ENCODE measurements at places on chromosomes 1 and 21.

- DNase-seq, result no peak
Observed at GRCh38 chr1:206502812-206503211, 4.5 kb upstream of the RASSF5 start.

GRCh38 chr1:160070243-160071163 lies 543 bp upstream of the KCNJ10 start:
- DNase-seq, result peak; percentile 85

DNA sequence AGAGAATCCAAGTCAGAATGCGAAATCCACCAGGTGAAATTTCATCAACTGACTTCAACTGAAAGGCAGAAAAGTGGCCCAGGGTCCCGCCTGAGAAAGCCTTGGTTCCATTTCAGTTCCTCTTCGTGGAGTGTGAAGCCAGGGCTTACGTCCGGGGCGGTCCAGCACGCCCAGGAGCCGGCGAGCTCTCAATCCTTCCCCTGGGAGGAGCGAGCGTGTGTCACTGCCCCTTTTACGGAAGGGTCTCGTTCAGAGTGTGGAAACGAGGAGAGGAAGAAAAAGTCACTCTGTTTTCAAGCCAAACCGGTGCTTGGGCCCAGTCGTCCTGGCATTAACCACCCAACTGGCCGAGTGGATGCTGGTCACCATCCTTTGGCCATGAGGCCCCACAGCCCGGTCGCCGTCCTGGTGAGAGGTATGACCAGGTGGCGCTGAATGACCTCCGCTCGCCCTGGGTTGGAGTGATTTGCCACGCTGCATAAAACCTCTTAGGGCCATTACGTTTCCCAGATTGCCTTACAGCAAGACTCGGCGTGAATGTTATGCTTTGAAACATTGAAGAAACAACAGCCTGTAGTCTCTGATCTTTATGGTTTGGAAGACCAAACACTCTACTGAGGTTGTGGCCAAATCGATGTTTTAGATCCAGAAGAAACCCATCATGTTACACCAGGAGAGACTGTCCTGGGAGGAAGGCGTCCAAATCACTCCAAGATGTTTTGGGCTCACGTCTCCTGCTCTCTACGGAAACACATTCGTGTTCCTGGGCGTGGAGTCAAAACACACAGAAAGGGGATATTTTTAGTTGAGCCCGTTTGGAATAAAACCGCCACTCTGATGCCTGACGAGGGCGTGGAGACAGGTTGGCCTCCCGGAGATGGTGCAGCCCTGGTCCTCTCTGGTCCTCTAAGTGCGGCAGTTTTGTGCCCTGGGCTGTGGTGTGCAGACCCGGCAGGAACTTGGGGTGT lies 93.6 kb upstream of the ACTRT2 start:
- no peak for DNase-seq

DNA sequence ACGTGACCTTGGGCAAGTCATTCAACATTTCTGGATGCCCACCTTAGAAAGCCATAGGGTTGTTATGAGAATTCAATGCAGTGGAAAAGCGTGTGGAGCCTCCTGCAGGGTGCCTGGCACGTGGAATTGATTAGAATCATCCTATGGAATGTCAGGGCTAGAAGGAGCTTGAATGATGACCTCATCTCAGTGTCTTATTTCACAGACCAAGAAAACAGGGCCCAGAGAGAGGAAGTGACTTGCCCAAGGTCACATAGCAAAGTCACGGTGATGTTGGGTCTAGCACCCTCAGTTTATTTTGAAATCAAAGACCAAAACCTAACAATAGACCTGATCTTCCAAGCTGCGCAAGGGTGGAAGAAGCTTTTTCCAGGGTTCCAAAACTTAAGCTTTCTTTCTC lies 6.0 kb downstream of the TRABD2B start:
- no peak for DNase-seq

- DNase-seq, result no peak
Observed at GRCh38 chr1:173570370-173571007, 32.4 kb downstream of the SLC9C2 start.

- peak; percentile 38 for DNase-seq
Observed at GRCh38 chr1:54337928-54338327, 68.3 kb downstream of the SSBP3 start.

DNA sequence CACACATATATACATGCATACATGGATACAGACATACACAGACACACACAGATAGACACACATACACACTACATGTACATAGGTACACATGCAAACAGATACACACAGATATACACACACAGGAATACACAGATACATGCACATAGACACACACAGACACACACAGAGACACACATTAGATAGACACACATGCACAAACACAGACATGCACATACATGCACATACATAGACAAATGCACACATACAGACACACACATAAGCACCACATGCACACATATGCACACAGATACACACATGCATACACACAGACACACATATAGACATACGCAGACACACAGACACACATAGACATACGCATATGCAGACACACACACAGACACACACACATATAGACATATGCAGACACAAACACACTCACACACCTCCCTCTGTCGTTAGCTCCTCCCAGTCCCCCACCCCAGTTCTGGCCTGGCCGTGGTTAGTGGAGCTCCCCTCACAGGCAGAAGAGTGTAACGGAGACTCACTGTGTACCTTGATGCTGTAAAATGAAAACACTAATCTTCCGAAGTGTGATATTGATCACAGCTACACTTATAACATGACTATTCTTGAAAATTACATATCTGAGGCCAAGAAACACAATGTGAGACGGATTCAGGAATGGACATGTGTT lies 7.6 kb downstream of the UBASH3A start:
- DNase-seq, result peak; percentile 35

DNA sequence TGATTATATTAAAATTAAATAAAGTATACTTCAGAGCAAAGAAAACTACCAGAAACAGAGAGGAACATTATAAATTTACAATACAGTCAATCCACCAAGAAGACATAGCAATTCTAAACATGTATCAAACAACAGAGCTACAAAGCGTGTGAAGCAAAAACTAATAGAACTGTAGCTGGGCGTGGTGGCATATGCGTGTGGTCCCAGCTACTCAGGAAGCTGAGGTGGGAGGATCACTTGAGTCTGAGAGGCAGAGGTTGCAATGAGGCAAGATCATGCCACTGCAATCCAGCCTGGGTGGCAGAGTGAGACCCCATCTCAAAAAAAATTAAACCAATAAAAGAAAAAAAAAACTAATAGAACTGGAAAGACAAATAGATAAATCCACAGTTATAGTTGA lies 12.3 kb downstream of the CCDC185 start:
- DNase-seq, result peak; percentile 25

GRCh38 chr21:45572783-45573451 lies 30.7 kb upstream of the SLC19A1 start:
- DNase-seq, result no peak

GRCh38 chr1:182181167-182181572 lies 119.7 kb upstream of the ZNF648 start:
- DNase-seq, result no peak

GRCh38 chr1:93082313-93082712 lies 3.2 kb downstream of the MTF2 start:
- no peak for DNase-seq

GRCh38 chr1:41860214-41860613 lies 58.5 kb downstream of the HIVEP3 start:
- DNase-seq, result no peak

- DNase-seq, result no peak
Observed at GRCh38 chr1:164953098-164953497, 394.1 kb downstream of the PBX1 start.

DNA sequence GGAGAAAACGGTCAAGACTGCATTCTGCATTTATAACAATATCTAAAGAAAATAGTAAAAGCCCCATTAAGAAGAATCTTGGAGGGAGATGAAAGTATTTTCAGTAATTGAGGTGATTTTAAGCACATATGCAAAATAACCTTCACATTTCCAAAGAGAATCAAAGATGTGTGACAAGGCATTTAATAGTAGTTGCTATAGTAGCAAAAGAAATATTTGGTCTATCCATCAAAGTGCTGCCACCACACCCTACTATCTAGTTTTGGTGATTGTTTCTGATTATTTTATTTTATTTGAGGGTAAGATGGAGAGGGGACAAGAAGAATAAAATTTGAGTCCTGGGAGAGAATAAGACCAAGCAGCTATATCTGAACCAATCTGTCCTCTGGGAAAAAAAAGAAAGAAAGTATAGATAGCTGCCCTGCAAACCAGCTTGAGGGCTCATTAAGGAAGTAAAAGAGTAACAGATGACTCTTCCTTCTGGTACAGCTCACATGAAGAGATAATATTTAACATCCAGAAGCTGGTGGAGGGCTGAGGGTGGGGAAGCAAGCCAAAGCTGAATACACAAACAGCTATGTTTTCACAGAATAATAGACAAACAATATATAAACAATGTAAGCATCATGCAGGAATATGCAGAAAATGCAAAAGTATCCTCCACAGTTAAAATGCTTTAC lies 47.2 kb upstream of the RASAL2 start:
- DNase-seq, result no peak

DNA sequence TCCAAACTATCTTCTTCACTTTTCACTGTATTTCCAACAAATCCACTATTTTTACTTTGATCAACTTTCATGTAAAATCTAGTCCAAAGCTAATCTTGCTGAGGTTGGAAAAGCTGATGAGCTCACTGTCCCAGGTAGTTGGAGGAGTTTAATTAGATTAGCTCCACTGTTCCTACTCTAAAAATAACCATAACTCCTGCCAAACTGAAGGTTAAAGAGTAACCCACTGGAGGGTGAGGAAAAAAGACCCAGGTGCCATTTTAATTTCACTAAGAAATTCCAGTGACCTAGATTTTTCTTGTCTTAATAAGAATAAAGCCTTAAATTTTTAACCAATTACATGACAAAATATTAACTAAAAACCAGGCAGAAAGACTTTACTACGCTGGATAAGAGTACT lies 15.3 kb downstream of the DCAF8 start:
- DNase-seq, result no peak

- DNase-seq, result no peak
Observed at GRCh38 chr1:66211521-66211920, 322.4 kb upstream of the SGIP1 start.

- no peak for DNase-seq
Observed at GRCh38 chr1:176795929-176796328, 333.0 kb downstream of the PAPPA2 start.

DNA sequence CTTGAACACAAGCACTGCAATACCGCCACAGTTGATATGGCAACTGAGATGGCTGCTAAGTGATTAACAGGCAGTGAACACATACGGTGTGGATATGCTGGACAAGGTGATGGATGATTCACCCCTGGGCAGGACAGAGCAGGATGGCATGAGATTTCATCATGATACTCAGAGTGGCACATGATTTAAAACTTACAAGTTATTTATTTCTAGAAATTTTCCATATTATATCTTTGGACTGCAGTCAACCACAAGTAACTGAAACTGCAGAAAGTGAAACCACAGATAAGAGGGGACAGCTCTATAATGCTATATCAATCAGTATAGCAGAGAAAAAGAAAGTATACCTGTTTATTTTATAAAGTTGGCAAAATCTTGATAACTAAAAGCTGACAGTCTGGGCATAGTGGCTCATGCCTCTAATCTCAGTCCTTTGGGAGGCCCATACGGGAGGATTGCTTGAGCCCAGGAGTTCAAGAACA lies 47.9 kb downstream of the PHACTR4 start:
- peak; percentile 3 for DNase-seq

- peak; percentile 48 for DNase-seq
Observed at GRCh38 chr21:36504067-36505058, 24.4 kb upstream of the CLDN14 start.

- no peak for DNase-seq
Observed at GRCh38 chr1:27299385-27300271, 22.3 kb upstream of the TMEM222 start.

GRCh38 chr1:63739452-63739851 lies 34.4 kb upstream of the ROR1 start:
- DNase-seq, result no peak

DNA sequence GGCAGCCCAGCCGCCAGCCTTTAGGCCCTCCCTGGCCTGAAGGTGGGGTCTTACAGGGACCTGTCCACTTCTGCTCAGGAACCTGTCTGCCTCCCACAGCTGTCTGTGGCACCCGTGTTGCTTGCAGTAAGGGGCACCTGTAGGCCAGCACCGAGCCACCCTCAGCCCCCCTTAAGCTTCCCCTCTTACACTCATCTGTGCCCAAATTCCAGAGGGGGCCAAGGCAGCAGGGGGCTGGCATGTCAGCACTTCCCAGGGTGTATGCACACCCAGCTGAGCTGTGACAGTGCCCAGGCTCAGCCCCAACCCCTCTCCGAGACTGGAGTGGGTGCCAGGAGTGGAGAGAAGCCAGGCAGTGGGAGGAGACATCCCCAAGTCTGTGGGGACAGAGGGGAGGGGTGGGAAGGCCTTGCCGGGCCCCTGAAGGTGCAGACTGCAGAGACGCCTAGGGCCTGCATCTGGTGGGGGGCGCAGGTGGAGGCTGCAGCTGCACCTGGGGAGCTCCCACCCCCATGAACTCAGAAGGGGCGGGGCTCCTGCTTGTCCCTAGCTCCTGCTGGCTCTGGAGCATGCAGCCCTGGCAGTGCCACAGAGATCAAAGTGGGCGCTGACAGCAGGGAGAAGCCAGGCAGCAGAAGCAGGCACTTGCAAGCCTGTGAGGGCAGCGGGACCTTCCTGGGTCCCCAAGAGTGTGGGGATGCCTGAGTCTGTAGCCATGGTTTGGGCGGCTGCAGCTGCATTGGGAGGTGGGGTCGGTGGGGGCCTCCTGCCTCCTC lies 5.4 kb upstream of the SLC2A7 start:
- DNase-seq, result no peak

- no peak for DNase-seq
Observed at GRCh38 chr1:16145662-16146278, 10.1 kb downstream of the EPHA2 start.

DNA sequence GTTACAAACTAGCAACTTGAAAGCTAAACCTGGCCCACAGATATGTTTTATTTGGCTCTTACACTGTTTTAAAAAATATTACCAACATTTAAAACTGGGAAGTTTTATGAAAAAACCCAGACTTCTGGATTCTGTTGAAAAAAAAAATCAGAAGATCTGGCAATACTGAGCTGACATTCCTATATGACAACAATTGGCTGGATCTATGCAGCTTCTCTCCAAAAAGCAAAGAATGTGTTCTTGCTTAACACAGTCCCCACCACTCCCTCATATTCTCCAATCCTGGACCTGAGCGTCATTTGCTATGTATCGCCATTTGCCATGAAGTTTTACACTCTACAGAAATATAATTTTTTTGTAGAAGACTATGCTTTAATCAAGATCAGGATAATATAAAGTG lies 859.6 kb downstream of the LTN1 start:
- DNase-seq, result no peak

DNA sequence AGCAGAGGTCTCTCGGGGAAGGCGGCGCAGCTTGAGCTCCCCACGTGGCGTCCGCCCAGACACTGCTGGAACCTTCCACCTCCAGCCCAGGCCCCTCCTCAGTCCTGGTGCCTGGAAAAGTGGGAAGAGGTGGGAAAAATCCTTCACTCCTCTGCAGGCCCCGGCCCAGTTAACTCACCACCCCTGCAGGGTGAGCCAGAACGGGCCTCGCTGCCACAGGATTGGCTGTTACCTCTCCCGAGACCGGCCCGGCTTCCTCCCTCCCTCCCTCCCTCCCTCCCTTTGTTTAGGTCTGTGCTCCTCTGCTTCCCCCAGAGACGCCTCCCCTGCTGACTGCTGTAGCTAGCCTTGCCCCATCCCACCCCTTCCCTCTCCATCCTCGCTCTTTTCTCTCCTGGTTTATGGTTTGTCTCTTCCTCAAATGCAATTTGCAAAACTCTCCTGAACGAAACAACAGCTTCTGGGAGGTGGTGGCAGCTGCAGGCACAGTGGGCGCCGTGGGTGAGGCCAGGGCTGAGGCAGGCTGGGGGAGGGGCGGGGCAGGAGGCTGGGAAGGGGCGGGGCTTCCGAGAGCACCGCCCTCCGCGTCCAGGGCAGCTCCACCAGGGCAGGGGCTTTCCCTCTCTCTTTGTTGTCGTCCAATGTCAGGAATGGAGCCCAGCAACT lies 6.5 kb downstream of the CAPN9 start:
- peak; percentile 62 for DNase-seq
